Natural killer cell treated with Interleukin-12 subunit alpha and Interleukin-12 subunit beta and Interleukin-15 and Interleukin-18, amount 100 ng/mL, for 72 hours (primary cell): ENCODE measurements at places on chromosomes 1 and 21. TPM values are rescaled to one million over a fixed set of nuclear protein-coding genes. Genes with fewer than 3 reads are reported as not detected.

INKA2 gene
- not detected for total RNA-seq

GNG4 gene
- not detected for total RNA-seq

CNIH3 gene
- total RNA-seq: 1.5 TPM

DNA sequence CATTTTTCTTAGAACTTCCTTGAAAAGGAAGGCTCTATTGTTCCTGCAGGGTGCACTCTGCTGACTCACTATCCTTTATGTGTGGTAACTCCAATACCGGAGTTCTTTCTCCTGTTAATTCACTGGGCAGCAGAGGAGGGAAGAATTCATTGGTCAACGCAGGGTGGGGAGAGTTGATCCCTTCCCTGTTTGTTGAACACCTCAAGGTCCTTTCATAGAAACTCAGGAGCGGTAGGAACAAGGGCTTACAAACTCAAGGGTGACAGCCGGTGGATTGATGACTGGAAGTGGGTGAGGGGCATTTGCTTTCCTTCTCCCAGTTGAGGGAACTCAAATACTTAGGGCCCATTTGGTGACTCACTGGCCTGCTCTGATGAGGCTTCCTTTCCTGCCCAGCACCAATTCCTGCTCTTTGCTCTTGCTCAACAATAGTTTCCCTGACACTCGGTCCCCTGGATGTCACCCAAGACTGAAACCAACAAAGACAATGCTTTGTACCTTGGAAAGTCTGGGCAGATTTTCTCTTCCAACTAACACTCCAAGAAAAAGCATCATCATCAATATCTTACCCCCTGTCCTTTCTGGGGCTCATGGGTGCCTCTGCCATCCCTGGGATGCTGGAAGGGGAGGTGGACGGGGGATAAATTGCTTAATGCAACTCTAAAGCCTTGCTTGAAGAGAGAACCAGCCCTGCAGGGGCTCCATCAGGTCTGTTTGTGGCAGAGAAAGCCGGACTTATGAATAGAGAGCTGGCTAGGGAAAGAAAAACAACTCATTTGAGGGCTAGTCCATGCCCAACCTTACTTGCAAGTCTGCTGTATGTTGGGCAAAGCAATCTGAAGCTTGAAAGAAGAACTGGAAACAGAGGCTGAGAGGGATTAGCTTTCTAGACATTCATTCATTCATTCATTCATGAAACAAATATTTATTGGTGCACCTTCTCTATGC lies 9.3 kb downstream of the SLC26A9 start:
- no peak for DNase-seq

- no peak for DNase-seq
These were observed 1.3 kb upstream of the ZNF436 start for GRCh38 chr1:23370709-23371584.

- no peak for DNase-seq
These were observed 468 bp upstream of the ABCA4 start for GRCh38 chr1:94121411-94121821.

DNA sequence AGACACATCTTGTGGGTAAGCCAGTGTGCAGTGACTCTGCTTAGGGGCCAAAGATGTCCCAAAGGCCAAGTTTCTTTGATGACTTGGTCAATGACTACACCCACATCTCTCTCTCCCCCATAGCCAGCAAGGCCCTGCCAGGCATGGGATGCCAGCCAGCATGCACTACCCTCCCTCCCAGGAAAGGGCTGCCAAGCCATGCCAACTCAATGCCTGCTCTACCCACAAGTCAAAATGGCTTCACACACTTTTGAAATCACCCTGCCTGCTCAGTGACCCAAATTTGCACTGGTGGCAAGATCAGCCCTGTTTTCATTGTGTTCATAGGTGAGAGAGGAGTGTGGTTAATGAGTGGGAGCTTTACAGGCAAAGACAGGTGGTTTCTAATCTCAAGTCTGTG lies 112.5 kb downstream of the MATN1 start:
- no peak for DNase-seq

GRCh38 chr1:151585622-151586021 lies 26.2 kb upstream of the SNX27 start:
- no peak for DNase-seq

- DNase-seq: no peak
These were observed 47.6 kb downstream of the ATP6V1G3 start for GRCh38 chr1:198492872-198493271.
